Stimulated activated CD8-positive, alpha-beta memory T cell treated with anti-CD3 and anti-CD28 coated beads, Interleukin-15, amount 100 ng/mL, for 1 hour (primary cell): ENCODE measurements at places on chromosomes 5 and 9.

DNA sequence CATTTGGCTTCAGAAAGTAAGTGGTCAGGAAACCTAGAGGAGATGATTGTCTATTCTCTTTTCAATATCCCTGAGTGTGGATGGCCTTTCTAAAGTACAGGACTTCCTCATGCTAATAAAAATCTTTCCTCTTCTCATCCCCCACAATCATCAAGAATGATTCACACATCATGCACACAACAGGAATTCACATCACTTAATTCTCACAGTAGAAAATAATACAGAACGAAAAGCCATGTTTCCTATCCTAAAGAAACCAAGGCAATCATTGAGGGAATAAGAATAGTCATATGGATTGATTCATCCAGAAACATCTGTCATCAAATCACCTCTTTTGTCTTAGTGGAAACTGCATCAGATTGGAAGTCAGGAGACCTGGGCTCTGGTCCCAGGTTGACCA is 203.1 kb upstream of the PIK3R1 start:
- no peak for DNase-seq

DNA sequence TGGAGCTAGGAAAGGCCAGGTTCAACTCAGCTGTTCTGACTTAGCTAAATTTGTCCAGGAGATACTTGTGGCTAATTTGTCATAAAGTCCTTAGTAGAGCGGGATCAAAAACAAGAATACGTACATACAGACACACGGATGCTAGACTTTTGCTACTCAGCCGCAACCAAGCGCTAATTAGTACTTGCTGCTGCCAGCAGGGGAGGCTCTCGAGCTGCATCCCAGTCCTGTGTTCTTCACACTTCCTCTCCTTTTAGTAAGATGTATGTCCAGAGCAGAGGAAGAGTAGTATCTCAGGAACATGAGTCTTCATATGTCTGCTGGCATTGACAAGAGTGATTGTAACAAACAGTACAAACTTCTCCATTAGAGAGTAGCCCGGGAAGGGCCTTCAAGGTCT is 58.3 kb downstream of the CYFIP2 start:
- DNase-seq = no peak

GRCh38 chr5:88646866-88647265 is 236.1 kb downstream of the MEF2C start:
- no peak for DNase-seq

- DNase-seq = peak; percentile 24
Observed at GRCh38 chr9:93132946-93133680, 938 bp downstream of the NINJ1 start.

- DNase-seq = no peak
Observed at GRCh38 chr5:95083606-95084005, 201.3 kb downstream of the MCTP1 start.
